ENCODE measurements at places on chromosomes 5 and 9. TPM values are rescaled to one million over a fixed set of nuclear protein-coding genes. Genes with fewer than 3 reads are reported as not detected.
A peak's percentile ranks its signal among the peaks of the same experiment; 100 is the strongest.

DNA sequence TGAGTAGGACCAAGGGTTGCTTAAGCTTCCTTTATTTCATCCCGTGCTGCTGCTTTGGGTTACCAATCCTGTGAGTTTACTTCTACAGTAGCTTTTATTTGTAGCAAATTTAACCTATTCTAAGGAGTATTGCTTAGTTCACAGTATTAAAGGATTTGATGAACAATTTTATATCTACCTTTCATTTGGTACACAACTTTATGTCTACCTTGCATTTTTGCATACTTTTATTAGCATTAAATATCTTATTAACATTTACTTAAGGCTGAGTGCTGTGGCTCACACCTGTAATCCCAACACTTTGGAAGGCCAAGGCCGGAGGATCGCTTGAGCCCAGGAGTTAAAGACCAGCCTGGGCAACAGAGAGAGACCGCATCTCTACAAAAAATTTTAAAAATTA is 4.2 kb downstream of the GTF3C4 start:
- H3K4me3 ChIP-seq: no peak overlapping the region
- peaks cover 41% of the 10 kb centered on the region for H3K4me1 ChIP-seq
- H3K27me3 ChIP-seq: no peaks in the 10 kb centered on the region
- no peak overlapping the region for H3K27ac ChIP-seq
- H3K36me3 ChIP-seq: peaks cover 19% of the 10 kb centered on the region
- no peak for DNase-seq

- no peaks in the 10 kb centered on the region for H3K27me3 ChIP-seq
- no peaks in the 10 kb centered on the region for H3K36me3 ChIP-seq
Measured at GRCh38 chr5:167814828-167815227, 476.6 kb upstream of the WWC1 start.

GRCh38 chr9:14424983-14425382 is 111.0 kb upstream of the NFIB start:
- H3K4me3 ChIP-seq: no peak overlapping the region
- H3K27ac ChIP-seq: no peak overlapping the region
- H3K27me3 ChIP-seq: no peaks in the 10 kb centered on the region
- no peak for DNase-seq
- peaks cover 10% of the 10 kb centered on the region for H3K4me1 ChIP-seq

GRCh38 chr9:21931428-21931827 is 62.8 kb downstream of the CDKN2A start:
- H3K4me1 ChIP-seq: no peaks in the 10 kb centered on the region
- no peaks in the 10 kb centered on the region for H3K27me3 ChIP-seq
- no peak overlapping the region for H3K4me3 ChIP-seq
- DNase-seq: no peak

- H3K4me3 ChIP-seq: peak overlapping the region; percentile 98
- H3K36me3 ChIP-seq: no peaks in the 10 kb centered on the region
- H3K27ac ChIP-seq: peak overlapping the region; percentile 95
Measured at GRCh38 chr9:88387552-88388202, 567 bp upstream of the SPIN1 start.

GRCh38 chr5:42274913-42275312 is 148.3 kb upstream of the GHR start:
- no peaks in the 10 kb centered on the region for H3K27me3 ChIP-seq
- no peak overlapping the region for H3K27ac ChIP-seq
- no peaks in the 10 kb centered on the region for H3K36me3 ChIP-seq
- H3K4me3 ChIP-seq: no peak overlapping the region
- no peaks in the 10 kb centered on the region for H3K4me1 ChIP-seq
- DNase-seq: no peak

DNA sequence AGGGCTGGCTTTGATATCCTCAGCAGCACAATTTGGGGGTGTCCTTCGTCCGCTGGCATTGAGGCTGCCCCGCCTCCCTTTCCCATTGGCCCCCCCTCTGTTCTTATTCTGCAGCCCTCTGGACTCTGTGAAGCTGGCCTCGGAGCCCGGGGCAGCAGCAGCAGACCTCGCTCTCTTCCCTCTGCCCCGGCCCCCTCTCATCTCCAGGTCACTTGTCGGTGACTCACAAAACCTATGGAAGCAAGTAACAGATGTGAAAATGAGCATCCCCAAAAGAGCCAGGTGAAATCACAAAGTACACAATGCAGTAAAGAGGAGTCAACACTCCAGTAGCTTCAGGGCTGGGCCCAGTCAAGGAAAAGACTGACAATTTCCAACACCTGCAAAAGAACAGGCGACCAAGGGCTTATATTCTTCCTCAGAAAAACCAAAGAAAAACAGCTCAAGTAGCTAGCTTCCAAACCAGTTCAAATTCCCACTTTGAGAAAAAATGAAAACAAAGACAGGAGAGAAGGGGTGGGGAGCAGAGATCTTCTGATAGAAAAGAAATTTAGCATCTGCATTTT is 97.5 kb downstream of the ZNF608 start:
- H3K27me3 ChIP-seq: no peaks in the 10 kb centered on the region
- peaks cover 30% of the 10 kb centered on the region for H3K36me3 ChIP-seq
- no peak for DNase-seq
- peaks cover 54% of the 10 kb centered on the region for H3K4me1 ChIP-seq
- peak overlapping the region; percentile 77 for H3K27ac ChIP-seq
- no peak overlapping the region for H3K4me3 ChIP-seq

GRCh38 chr5:149546974-149547373 is 4.3 kb downstream of the CSNK1A1 start:
- H3K27ac ChIP-seq: peak overlapping the region; percentile 55
- H3K4me1 ChIP-seq: peaks cover 60% of the 10 kb centered on the region
- peak overlapping the region; percentile 79 for H3K4me3 ChIP-seq
- DNase-seq: no peak

DNA sequence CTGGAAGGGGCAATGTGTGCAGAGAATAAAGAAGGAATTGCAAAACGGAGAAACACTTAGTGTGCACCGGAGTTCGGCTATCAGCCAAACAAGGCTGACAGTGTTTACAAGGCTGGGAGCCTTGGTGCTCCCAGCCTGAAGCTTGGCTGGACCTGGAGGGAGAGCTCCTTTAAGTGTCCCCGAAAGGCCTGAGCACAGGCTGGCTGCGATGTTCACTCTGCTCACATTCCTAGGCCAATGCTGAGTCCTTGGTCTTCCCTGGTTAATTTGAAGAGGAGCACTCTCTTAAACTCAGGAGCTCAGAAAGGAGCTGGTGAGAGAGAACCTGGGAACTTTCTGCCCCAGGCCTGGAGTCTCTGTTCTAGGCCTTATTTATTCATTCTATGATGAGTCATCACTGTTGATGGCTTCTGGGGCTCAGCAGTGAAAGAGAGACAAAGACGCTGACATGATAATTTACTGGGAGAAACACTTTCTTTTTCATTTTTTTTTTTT is 88.6 kb upstream of the MYO10 start:
- no peaks in the 10 kb centered on the region for H3K36me3 ChIP-seq
- H3K27me3 ChIP-seq: no peaks in the 10 kb centered on the region
- no peak overlapping the region for H3K27ac ChIP-seq
- H3K4me3 ChIP-seq: no peak overlapping the region
- peaks cover 22% of the 10 kb centered on the region for H3K4me1 ChIP-seq

The IGFBPL1 gene
- polyA plus RNA-seq: 0.23 TPM

The LCN10 gene
- 7.7 TPM for polyA plus RNA-seq

The ACSL6 gene
- polyA plus RNA-seq: 0.19 TPM

The GPR151 gene
- not detected for polyA plus RNA-seq

The MRPL50 gene
- 11.8 TPM for polyA plus RNA-seq

The SLC1A1 gene
- polyA plus RNA-seq: 2.1 TPM

The SLC36A3 gene
- not detected for polyA plus RNA-seq

The SLC36A2 gene
- not detected for polyA plus RNA-seq

The CD74 gene
- polyA plus RNA-seq: 268 TPM
